ENCODE measurements at places on chromosomes 7 and 10.

GRCh38 chr7:151019130-151019447 is 5.2 kb downstream of the ATG9B start:
- no peak for DNase-seq

DNA sequence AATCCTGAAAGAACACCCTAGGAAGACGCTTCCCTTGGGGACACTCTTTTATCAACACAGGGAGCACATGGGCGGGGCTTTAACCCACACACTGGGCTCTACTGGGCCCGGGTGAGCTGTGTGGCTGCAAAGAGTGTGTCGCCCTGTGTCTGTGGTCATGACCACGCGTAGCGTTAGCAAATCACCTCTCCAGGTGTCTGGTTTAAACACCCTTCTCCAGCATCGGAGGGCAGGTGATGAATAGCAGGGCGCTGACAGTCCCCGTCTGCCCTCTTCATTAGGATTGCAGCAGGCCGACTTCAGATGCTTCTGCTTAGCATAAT is 127.7 kb downstream of the ADARB2 start:
- DNase-seq: no peak

DNA sequence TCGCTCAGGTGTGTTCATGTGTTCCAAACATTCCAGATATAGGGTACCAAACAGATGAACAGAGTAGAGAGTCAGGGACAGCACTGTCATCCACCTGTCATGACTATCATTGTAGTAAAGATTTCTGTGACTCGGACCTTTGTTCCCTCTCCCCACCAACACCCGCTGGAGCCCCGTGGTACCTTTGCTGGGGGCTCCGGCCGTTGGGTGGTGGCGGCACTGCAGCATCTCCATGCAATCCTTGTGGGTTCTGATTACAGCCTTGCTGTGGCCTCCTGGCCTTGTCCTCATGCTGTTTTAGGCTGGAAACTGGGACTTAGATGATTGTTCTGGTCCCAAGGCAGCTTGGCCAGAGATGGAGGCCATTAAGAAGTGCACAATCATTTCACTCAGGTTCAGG is 247.3 kb downstream of the SKAP2 start:
- no peak for DNase-seq

GRCh38 chr10:69242040-69242851 is 22.1 kb downstream of the HKDC1 start:
- DNase-seq: no peak

DNA sequence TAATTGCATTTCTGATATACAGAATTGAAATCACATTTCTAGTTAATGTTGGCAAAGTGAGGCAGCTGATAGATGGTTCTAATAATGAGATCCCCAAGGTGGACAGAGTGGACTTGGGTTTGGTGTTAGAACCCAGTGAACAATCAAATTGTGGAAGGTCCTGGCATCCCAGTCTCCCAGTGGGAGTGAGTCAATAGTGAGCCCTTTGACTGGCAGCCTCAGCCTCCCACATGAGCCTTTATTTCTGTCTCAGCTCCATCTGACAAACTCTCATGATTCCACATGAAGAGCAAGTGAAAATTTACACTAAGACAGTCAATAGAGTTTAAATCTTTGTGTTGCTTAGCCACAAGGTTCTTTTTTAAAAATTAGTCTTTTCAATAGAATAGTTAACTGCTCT is 56.7 kb upstream of the MYO3A start:
- no peak for DNase-seq

DNA sequence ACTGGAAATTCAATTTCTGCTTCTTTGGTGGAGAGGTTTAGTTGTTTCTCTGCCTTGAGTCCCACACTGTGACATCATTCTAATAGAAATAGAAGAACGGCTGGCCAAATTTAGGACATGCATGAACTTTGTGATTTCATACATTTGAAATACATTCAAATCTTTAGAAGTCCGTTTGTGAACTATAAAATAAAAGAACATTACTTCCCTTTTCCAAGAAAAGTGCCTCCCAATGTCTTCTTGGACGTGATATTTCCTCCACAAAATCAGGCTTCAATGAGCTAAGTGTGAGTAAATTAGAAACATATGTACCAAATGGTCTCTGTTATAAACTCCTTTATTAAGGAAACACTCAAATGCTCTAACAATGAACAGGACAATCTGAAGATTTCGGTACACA is 314.5 kb upstream of the AKR1E2 start:
- no peak for DNase-seq

Measured in hepatocyte (in vitro differentiated cells).